ENCODE measurements at places on chromosomes 2 and 18.

- DNase-seq, result no peak
Observed at GRCh38 chr2:70979180-70979488, 704 bp downstream of the ANKRD53 start.

DNA sequence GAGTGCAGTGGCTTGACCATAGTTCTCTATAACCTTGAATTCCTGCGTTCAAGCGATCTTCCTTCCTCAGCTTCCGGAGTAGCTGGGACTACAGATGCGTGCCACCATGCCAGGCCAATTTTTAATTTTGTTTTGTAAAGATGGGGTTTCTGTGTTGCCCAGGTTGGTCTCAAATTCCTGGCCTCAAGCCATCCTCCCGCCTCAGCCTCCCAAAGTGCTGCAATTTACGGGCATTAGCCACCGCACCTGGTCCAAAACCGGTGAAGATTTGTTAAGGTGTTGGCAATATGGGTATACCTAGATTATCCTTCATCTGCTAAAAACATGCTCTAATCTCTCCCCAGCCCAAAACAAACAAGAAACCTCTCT is 1.3 kb upstream of the EIF2AK3 start:
- DNase-seq, result no peak

GRCh38 chr18:35836932-35837331 is 135.5 kb upstream of the RMP24 start:
- DNase-seq, result no peak

- no peak for DNase-seq
Observed at GRCh38 chr18:39752351-39752750, 2186.8 kb upstream of the CELF4 start.

DNA sequence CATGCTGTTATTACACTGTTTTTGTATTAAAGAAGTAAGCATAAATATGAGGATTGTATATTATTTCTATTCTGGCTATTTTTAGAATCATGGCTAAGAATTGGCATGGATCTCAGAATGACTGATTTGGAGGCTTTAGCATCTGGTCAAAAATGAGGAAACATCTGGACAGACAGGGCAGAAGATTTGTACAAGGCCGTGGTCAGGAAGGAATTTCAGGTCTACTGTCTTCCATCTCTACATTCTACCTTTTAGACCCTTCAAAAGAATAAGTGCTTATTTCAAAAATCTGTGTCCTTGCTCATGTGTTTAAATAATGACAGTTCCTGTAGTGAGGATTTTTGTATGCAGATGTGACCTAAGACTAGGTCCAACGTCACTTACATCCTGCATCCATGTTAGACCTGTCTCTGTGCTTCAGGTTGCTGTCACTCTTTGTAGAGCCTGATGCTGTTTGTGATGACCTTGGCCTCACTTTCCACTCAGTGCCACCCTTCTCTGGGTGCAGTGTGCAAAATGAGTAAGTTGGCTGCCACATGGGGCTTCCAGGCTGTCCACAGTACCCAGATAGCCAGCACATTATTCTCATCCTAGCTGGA is 54.7 kb upstream of the B3GNT2 start:
- no peak for DNase-seq

- DNase-seq, result no peak
Observed at GRCh38 chr2:222448748-222449181, 24.4 kb downstream of the SGPP2 start.

- DNase-seq, result no peak
Observed at GRCh38 chr2:144181001-144181400, 338.9 kb downstream of the ZEB2 start.

DNA sequence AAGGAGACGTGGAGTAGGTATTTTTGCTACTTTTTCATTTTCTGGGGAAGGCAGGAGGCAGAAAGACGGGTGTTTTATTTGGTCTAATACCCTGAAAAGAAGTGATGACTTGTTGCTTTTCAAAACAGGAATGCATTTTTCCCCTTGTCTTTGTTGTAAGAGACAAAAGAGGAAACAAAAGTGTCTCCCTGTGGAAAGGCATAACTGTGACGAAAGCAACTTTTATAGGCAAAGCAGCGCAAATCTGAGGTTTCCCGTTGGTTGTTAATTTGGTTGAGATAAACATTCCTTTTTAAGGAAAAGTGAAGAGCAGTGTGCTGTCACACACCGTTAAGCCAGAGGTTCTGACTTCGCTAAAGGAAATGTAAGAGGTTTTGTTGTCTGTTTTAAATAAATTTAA is 3.4 kb downstream of the FZD7 start:
- DNase-seq, result no peak

- no peak for DNase-seq
Observed at GRCh38 chr2:169933124-169933711, 106.0 kb downstream of the UBR3 start.

DNA sequence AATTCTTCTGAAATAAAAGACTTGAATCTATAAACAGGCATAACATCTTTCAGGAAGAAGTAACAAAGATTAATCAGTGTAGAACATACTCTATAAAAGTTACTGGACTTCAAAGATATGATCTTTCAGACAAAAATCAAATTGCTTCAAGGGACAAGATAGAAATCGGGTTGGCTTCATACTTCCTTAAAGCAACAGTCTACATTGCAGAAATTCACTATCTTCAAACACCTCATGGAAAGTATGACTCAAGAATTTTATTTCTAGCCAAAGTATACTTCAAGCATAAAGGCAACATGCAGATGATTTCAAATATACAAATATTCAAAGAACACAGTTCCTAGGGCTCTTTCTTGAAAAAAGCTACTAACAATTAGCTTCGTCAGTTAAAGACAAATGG is 240.7 kb downstream of the SRBD1 start:
- DNase-seq, result no peak

DNA sequence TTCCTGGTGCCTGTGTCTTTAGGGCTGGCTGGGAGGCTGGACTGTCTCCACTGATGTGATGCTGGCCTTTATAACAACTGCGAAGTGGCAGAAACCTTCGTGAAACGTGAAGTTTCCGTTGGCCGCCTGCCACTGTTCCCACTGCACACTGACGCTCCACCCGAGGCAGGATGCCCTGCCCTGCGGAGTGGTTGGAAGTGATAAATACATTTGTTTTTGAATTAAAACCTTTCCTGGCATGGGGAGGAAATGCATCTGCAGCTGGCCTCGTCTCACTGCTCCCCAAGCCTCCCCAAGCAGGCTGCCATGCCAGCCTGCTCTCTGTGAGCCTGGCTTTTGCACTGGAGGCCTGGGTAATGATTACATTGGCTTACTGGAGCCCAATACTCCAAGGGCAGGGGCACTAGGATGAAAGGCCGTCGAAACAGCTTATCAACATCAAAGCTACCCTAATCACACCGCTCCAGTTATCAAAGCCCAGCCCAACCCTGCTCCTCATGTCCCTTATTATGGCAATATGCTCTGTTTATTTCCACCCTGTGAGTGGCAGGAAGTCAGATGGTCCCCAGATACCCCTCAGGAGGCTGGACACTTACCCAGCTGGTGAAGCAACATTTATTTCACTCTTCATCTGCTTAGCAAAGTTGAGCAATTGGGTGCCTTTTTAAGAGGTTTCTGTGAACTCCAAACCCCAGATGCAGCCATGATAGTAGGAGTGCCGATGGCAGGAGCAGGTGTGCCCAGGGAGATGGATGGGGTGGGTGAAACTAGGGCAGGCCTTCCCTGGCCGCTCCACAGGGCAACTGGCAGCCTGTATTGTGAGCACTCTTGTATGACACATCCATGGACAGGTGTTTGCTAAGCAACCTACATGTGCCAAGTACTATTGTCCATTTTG is 97.4 kb upstream of the ITGA6 start:
- DNase-seq, result no peak

DNA sequence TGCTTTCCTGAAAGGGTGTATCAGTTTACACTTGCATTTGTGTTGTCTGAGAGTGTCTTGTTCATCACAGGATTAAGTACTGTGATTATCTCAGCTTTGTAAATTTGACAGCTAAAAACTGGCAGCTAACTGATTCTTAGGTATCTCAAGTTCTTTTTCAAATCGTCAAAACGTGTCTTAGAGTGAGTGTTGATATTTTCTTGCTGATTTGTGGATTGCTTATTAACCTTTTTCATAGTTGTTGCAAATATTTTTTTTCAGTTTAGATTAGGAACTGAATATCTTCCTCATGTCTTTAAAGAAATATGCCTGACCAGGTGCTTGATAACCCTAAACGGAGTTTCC is 41.9 kb downstream of the LRRFIP1 start:
- DNase-seq, result no peak

DNA sequence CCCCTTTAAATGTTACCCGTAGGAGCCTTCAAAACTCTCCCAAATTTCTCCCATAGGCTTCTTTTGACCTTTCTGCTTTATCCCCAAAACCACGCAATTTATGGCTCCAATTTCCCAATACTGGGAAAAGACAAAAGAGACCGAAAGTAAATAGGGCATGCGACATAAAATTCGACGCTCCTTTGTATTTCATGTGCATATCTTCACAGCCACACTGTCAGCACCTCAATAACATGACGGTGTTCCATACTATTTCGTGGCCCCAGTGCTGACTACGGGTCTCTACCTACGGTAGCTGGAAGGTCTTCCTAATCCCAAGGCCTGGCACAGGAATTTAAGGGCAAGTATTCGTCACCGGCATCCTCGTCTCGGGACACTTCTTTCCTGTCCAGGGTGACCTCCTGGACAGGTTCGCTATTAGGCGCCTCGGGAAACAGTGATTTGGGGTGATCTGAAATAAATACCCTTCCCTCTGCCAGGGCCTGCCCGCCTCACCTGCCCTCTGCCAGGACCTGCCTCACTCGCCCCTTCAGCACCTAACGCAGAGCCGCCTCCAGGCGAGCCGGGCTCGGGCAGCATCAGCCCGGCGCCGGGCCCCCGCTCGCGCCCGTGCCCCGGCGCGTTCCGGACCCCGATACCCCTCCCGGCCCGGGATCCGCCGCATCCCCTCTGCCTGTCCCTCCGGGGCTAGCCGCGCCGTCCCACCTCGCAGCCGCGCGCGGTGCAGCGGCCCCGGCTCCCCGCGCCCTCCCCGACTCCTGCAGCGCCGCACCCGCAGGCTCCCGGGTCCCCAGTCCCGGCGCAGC is 680 bp downstream of the DTNB start:
- peak; percentile 69 for DNase-seq

GRCh38 chr18:13372531-13372951 is 154.0 kb downstream of the LDLRAD4 start:
- DNase-seq, result no peak

GRCh38 chr2:203562268-203562667 is 27.2 kb upstream of the RAPH1 start:
- DNase-seq, result no peak

DNA sequence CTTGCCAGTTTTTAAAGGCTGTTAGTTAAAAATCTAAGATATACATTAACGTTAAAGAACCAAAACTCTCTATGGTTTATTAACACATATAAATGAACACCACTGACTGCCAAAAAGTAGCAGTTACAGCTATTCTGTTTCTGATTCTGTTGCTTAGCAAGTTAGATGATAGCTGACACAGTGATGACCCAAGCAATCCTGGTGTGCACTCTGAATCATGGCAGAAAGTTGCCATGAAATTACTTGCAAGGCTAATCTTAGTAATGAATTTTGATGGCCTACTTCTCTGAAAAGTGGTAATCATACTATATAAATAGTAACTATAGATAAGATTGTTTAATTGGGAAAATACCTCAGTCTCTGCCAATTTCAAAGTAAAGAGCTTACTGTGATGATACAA is 57.7 kb downstream of the ROCK2 start:
- no peak for DNase-seq

GRCh38 chr18:24086082-24086481 is 52.8 kb upstream of the CABYR start:
- no peak for DNase-seq

- DNase-seq, result no peak
Observed at GRCh38 chr18:1002653-1003178, 98.0 kb downstream of the ADCYAP1 start.

GRCh38 chr2:157726946-157727345 is 98.3 kb upstream of the ACVR1C start:
- DNase-seq, result no peak

DNA sequence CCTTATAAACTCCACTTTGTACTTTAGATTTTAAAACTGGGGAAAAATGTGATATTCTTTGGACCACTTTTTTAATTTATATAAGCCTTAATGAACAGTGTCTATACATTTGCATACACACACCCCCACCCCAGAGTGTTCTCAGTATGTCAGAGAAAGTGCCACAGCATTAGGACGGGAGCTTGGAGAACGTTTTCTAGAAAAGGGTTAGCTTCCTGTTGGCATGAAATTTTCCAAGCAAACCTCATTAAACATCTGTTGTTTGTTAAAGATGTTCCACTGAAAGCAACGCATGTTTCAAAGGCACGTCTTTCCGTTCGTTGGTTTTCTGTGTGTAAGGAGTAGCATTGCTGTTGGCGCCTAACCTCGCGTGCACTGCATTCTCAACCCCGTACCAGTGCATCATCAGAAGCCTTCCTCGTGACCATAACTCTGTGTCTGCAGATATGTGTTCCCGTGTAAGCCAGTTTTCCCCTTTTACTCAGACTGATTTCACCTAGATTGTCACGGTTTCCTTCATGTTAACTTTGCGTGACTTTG is 228.5 kb downstream of the ALPK2 start:
- DNase-seq, result no peak

- no peak for DNase-seq
Observed at GRCh38 chr2:38735999-38736320, 15.2 kb downstream of the SRSF7 start.
